ENCODE measurements at places on chromosomes 5 and 9. TPM values are rescaled to one million over a fixed set of nuclear protein-coding genes. Genes with fewer than 3 reads are reported as not detected.
A peak's percentile ranks its signal among the peaks of the same experiment; 100 is the strongest.

Gene RANBP17
- 6.5 TPM for total RNA-seq

DNA sequence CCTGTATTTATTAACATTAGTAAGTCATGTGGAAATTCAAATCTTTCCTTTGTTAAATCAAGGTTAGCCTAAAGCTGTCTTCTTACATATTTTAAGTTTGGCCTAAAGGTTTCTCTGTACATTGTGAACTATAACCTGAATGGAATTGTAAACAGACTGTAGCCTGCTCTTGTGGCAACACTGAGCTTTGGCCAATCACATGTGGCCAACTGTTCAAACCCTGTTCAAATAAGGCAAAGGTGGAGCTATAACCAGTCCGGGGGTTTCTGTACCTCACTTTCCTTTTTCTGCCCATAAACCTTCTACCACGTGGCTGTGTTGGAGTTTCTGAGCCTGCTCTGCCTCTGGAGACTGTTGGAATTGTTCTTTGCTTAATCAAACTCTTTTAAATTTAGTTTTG lies 3.3 kb upstream of the HAPLN1 start:
- peaks cover 57% of the 10 kb centered on the region for H3K27me3 ChIP-seq
- no peak overlapping the region for H3K27ac ChIP-seq
- H3K36me3 ChIP-seq = no peaks in the 10 kb centered on the region
- peaks cover 10% of the 10 kb centered on the region for H3K4me1 ChIP-seq
- DNase-seq = no peak

DNA sequence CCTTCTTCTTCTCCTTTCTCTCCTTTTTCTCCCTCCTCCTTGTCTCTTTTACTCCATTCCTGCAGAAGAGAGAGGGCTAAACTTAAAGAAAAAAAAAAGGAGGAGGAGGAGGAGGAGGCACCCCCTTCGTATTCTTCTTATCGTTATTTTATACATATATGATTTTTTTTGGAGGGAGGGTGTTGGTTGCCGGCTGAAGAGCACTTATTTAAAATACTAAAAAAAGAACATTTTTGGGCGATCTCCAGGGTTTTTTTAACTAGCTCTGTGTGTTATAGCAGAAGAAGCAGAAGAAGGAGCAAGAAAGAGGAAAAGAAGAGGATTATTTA lies 381 bp downstream of the NR2F1 start:
- peaks cover 87% of the 10 kb centered on the region for H3K27me3 ChIP-seq
- no peak for DNase-seq
- peaks cover 52% of the 10 kb centered on the region for H3K4me1 ChIP-seq
- H3K27ac ChIP-seq = no peak overlapping the region
- H3K36me3 ChIP-seq = no peaks in the 10 kb centered on the region
- H3K4me3 ChIP-seq = peak overlapping the region; percentile 65

DNA sequence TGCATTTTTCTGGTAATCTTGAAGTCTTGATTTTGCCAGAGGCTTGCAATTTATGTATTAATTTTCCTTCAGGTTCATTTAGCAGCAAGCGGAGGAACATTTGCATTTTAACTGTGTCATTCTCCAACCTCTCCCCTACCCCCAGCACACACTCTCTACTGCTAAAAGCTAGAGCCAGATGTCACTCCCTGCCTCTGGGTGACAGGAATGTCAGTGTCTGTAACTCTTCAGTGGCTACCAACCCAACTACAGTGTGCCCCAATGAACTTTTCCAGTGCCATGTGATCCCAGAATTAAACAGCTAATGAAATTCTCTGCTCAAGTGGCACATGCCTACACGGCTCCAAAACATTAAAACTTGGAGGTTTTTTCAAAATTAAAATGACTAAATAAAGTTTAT lies 260.3 kb downstream of the GOLPH3 start:
- no peaks in the 10 kb centered on the region for H3K27me3 ChIP-seq
- no peaks in the 10 kb centered on the region for H3K36me3 ChIP-seq
- peaks cover 49% of the 10 kb centered on the region for H3K4me1 ChIP-seq
- H3K27ac ChIP-seq = no peak overlapping the region
- no peak overlapping the region for H3K4me3 ChIP-seq
- DNase-seq = no peak

- H3K4me3 ChIP-seq = no peak overlapping the region
- H3K4me1 ChIP-seq = no peaks in the 10 kb centered on the region
- no peak overlapping the region for H3K27ac ChIP-seq
- no peaks in the 10 kb centered on the region for H3K27me3 ChIP-seq
- H3K36me3 ChIP-seq = no peaks in the 10 kb centered on the region
- DNase-seq = no peak
Observed at GRCh38 chr5:89336111-89336510, 453.1 kb upstream of the MEF2C start.

GRCh38 chr9:28718226-28718625 lies 1144.9 kb upstream of the C9orf72 start:
- H3K4me1 ChIP-seq = no peaks in the 10 kb centered on the region
- no peaks in the 10 kb centered on the region for H3K27me3 ChIP-seq
- no peak for DNase-seq

- no peak for DNase-seq
- H3K4me1 ChIP-seq = peaks cover 13% of the 10 kb centered on the region
- no peak overlapping the region for H3K4me3 ChIP-seq
- peaks cover 12% of the 10 kb centered on the region for H3K27me3 ChIP-seq
- H3K27ac ChIP-seq = no peak overlapping the region
- no peaks in the 10 kb centered on the region for H3K36me3 ChIP-seq
Observed at GRCh38 chr5:154648706-154649105, 106.5 kb upstream of the LARP1 start.

- no peaks in the 10 kb centered on the region for H3K36me3 ChIP-seq
- H3K4me1 ChIP-seq = peaks cover 73% of the 10 kb centered on the region
- H3K4me3 ChIP-seq = no peak overlapping the region
- H3K27ac ChIP-seq = no peak overlapping the region
- H3K27me3 ChIP-seq = no peaks in the 10 kb centered on the region
Observed at GRCh38 chr9:100092066-100092465, 6.7 kb downstream of the ERP44 start.

DNA sequence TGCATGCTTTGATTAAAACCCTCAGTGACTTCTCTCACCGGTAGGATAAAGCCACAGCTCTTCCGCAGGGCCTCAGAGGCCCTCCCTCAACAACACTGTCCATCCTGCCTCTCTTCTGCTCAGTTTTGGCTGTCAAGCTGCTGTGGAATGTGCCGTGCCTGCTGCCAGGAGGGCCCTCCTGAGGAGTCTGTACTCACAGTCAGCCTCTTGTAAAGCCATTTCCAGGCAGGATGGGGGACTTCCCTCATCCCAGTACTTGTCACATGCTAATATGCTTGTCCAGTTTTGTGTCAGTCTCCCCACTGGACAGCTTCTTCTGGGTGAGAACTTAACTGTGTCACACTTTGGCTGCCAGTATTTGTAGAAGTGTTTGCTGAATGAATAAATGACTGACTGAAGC lies 13.9 kb upstream of the DDX41 start:
- H3K4me3 ChIP-seq = no peak overlapping the region
- peak overlapping the region; percentile 19 for H3K27ac ChIP-seq
- peaks cover 93% of the 10 kb centered on the region for H3K36me3 ChIP-seq
- H3K27me3 ChIP-seq = no peaks in the 10 kb centered on the region
- no peak for DNase-seq
- H3K4me1 ChIP-seq = peaks cover 24% of the 10 kb centered on the region

Gene SLC9A3
- total RNA-seq = 0.91 TPM

Gene FBP2
- 0.33 TPM for total RNA-seq

Gene SOHLH1
- not detected for total RNA-seq

Gene TMEM252
- total RNA-seq = not detected

DNA sequence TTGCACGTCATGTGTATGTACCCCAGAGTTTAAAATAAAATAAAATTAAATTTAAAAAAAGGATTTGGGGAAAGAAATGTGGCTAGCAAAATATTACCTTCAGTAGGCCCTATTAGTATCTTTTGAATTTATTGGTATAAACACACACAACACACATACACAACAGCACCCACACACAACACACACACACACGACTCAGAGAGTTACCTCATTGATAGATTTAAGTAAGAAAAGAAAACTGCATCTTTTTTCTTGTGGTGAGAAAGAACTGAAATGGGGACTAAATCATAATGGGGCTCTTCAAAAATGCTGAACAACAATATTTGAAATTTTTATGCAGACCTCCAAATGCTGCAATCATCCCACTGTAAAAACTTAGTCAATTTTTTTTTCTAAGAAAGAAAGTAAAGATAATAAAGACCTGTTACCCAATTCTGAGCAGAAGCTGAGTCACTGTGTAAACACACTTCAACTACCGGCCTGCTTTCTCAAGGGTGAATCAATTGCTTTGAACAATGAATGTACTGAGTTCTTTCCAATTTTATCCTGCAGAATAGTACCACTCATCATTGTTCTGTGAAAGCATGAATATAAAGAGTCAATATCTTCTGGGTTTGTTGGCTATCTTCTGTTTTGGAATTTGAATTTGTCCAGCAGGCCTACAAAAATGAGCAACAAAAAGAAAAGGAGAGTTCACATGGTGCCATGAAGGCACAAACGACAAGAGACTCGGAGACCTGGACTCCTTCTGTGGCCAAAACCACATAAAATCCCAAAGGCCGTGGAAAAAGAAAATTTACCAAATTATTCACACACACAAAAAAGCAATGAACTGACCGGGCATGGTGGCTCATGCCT lies 57.9 kb upstream of the CCNG1 start:
- no peak for DNase-seq
- no peaks in the 10 kb centered on the region for H3K27me3 ChIP-seq
- H3K27ac ChIP-seq = no peak overlapping the region
- no peaks in the 10 kb centered on the region for H3K4me1 ChIP-seq
- no peak overlapping the region for H3K4me3 ChIP-seq

- H3K4me1 ChIP-seq = peaks cover 71% of the 10 kb centered on the region
- H3K27me3 ChIP-seq = no peaks in the 10 kb centered on the region
Observed at GRCh38 chr9:113488490-113488889, 25.0 kb downstream of the RGS3 start.

DNA sequence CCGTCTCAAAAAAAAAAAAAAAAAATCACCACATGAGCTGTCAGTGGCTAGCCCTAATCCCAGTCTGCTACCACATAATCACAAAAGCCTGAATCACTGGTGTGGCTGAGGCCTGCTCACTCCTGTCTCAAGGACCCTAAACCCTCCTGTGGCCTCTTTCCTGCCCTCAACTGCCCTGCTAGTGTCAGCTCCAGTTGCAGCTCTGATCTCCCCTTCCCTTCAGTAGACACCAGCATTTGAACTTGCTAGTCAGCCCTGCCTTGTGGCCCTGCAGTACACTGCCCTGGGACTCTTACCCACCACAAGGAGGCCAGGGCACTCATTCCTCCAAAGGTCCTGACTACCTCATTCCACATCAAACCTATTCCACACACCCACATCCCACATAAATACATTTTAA lies 9.5 kb upstream of the P4HA2 start:
- no peak for DNase-seq
- H3K27ac ChIP-seq = no peak overlapping the region
- H3K27me3 ChIP-seq = no peaks in the 10 kb centered on the region
- no peaks in the 10 kb centered on the region for H3K4me1 ChIP-seq
- no peak overlapping the region for H3K4me3 ChIP-seq

GRCh38 chr9:93064392-93065134 lies 6.1 kb downstream of the SUSD3 start:
- H3K27me3 ChIP-seq = peaks cover 31% of the 10 kb centered on the region
- peak; percentile 28 for DNase-seq
- no peaks in the 10 kb centered on the region for H3K36me3 ChIP-seq
- H3K4me1 ChIP-seq = peaks cover 10% of the 10 kb centered on the region

Gene PDGFRB
- 39.7 TPM for total RNA-seq

GRCh38 chr5:174356536-174356935 lies 311.0 kb downstream of the NSG2 start:
- no peak overlapping the region for H3K4me3 ChIP-seq
- no peaks in the 10 kb centered on the region for H3K36me3 ChIP-seq
- H3K4me1 ChIP-seq = no peaks in the 10 kb centered on the region
- no peak overlapping the region for H3K27ac ChIP-seq

DNA sequence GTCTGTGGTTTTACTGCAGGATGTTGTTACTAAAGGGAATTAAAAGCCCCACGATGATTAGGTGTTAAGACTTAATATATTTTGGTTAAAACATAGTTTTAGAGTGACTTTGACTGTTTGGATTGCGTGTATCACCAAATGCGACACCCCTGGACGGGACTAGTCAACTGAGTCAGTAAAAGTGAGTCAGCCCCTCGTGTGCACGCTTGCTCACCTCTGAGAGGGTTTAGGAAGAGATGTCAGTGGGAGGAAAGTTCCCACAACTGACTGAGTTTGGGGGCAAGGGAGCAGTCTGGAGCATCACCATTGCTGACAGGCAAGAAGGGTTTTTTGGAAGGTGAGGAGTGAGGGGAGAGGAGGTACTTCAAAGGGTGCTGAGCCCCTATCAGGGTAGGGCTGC lies 14.4 kb upstream of the DMRT3 start:
- no peak for DNase-seq
- peaks cover 100% of the 10 kb centered on the region for H3K27me3 ChIP-seq
- H3K27ac ChIP-seq = no peak overlapping the region
- no peaks in the 10 kb centered on the region for H3K4me1 ChIP-seq
- H3K36me3 ChIP-seq = no peaks in the 10 kb centered on the region

- peaks cover 7% of the 10 kb centered on the region for H3K4me1 ChIP-seq
- no peak for DNase-seq
- no peak overlapping the region for H3K27ac ChIP-seq
- no peak overlapping the region for H3K4me3 ChIP-seq
Observed at GRCh38 chr9:107137495-107138202, 145.4 kb upstream of the RAD23B start.

DNA sequence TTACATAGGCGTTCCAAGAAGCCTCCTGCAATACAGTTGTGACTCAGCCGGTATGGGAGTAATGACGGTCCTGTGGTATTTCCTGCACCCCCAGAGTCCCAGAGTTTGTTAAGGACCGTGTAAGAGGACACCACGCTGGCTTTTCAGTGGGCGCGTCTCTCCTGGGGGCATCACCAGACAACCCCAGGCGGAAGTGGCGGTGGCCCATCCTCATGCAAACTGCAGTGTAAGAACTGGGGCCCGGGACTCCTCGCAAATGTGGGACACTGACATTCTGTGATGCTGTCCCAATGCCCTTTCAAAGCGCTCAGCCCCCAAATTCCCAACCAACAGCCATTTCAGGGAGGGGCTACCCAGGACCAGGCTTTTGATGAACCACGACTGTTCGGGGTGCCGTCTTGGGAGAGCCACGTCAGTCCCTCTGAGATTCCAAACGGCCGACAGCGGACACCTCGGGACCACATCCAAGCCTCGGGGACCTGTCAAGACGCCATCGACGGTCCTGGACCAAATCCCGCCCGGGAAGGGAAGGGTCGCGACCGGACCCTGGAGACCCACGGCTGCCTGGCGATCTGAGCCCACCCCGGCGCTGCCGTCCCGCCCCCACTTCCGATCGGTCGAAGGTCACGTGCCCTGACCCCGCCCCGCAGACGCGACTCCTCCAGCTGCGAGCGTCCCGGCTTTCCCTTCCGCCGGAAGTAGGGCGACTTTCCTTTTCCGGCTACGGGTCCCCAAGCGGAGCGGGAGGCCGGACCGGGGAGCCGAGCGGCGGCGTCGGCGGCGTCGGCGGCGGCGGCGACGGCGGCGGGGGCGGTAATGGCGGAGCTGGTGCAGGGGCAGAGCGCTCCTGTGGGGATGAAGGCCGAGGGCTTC lies at the start of gene FUBP3:
Gene FUBP3, plus strand, starts transcription at position 713 of the 873 bp plus-strand sequence. Its CDS starts 104 bp downstream, at position 817.
- no peaks in the 10 kb centered on the region for H3K27me3 ChIP-seq
- DNase-seq = peak; percentile 95
- H3K36me3 ChIP-seq = no peaks in the 10 kb centered on the region
- peak within 1 kb of the TSS; percentile 97 for H3K27ac ChIP-seq
- H3K4me3 ChIP-seq = peak within 1 kb of the TSS; percentile 90

- H3K36me3 ChIP-seq = peaks cover 27% of the 10 kb centered on the region
- H3K4me1 ChIP-seq = peaks cover 9% of the 10 kb centered on the region
- no peak overlapping the region for H3K27ac ChIP-seq
- H3K27me3 ChIP-seq = no peaks in the 10 kb centered on the region
Observed at GRCh38 chr5:172971482-172971881, 12.1 kb upstream of the ATP6V0E1 start.

Gene SDHA
- 757 TPM for total RNA-seq

Gene HACD4
- total RNA-seq = 0.71 TPM

Gene GAS1
- 11.0 TPM for total RNA-seq

Gene CFAP157
- total RNA-seq = not detected

Measured in left ventricle myocardium inferior (tissue), 1 donor.